Activated naive CD4-positive, alpha-beta T cell (primary cell): ENCODE measurements at places on chromosomes 6 and 20.

GRCh38 chr6:168852376-168852884 is 401.2 kb downstream of the THBS2 start:
- DNase-seq: no peak

DNA sequence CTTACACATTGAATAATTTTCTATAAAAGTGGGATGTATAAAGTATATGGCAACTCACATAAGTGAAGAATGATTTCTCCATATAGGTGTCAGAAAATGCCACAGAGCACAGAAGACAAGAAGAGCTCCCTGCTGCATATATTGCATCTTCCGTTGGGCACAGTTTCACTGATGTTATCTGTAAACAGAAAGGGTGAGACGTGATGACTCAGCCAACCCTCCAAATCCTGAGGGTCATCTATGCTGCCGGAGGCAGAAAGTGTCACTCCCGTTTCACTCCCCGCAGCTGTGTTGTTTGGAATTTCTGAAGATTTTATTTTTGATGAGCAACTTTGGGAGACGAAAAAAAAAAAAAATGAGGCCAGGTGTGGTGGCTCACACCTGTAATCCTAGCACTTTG is 644.1 kb downstream of the C6orf118 start:
- no peak for DNase-seq

GRCh38 chr6:137490961-137491360 is 3.2 kb downstream of the OLIG3 start:
- no peak for DNase-seq

DNA sequence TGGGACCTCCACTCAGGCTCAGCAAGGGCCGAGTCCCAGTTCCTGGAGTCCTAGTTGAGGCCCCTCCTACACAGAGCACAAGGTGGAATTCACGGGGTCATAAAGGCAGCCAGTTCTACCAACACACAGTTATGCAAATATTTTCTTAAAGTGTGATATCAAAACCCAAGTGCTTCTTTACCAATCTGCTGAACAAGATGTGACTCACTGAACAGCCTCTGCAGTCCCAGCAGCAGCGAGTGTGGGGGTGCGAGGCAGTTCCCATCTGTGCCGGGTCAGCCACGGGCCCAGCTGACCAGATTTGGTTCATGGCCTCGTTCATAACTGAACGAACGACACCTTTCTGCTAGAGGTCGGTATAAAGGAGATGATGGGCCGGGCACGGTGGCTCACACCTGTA is 4.5 kb upstream of the TCEA2 start:
- no peak for DNase-seq

GRCh38 chr6:44000164-44000842 is 126.9 kb downstream of the MRPL14 start:
- DNase-seq: no peak
